T follicular helper cell (primary cell): ENCODE measurements at places on chromosomes 1 and 21.

DNA sequence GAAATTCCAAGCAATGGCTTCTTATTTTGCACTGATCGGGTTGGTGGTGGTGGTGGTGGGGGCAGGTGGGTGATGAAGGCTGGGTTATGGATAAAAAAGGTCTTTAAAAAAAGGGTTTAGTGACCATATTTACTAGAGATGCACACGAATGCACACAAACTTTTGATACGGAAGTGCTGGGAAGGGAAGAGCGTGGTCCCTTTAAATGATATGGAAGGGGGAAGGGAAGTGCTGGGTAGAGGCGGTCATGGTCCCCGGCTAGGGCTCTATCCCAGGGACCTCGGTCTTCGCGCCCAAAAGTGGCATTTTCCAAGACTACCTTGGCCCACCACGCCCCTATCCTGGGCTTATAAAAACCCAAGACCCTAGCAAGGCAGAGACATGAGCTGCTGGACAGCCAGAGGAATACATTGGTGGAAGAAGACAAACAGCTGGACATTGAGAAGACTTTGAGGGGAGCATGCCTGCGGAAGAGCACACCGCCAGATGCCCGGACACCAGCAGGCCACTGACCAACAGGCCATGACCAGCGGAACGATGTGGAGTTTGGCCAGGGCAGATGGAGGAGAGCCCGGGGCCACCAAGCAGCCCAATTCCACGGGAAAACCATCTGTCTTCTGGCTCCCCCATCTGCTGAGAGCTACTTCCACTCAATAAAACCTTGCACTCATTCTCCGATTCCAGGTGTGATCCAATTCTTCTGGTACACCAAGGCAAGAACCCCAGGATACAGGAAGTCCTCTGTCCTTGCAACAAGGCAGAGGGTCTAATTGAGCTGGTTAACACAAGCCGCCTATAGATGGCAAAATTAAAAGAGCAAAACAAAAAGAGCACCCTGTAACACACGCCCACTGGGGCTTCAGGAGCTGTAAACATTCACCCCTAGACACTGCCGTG, 1720.2 kb downstream of the MRPL39 start:
- no peak for DNase-seq

DNA sequence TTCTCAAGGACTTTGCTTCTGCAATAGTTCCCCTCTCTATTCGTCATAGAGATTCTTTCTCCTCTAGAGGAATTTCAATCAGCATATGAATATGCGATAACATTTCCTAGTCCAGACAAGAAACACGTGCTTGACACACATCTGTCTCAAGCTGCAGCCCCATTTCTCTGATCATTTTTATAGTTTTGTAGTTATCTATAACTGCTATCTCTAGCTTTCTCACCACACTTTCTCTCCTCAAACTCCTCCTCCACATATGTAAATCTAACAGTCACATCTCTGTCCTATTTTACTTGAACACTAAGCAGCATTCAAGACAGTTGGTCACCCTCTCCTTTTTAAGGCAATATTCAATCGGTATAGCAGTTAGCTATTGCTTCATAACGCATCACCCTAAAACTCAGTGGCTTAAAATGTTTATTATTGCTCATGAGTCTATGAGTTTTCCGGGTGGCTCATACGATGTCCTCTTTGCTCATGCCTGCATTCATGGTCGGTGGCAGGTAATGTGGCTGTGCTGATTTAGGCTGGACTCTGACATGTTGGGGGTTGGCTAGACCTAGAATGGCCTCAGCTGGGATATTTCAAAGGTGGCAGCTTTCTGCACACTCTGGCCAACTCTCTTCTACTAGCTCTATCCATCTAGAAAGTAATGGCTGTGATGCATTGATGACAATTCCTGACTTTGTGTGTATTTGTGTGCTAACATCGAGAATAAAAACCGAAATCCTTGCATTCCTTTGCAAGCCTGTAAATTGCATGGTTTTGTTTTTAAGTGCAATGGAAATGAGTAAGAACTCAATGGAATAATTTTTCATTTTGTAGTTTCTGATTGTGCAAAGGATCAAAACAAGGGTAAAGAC, 20.6 kb downstream of the ATP6V1G3 start:
- DNase-seq, result no peak

GRCh38 chr1:146031476-146031875, 9.9 kb upstream of the HJV start:
- DNase-seq, result no peak

- DNase-seq, result no peak
Observed at GRCh38 chr1:226215239-226215638, 8.2 kb upstream of the MIXL1 start.

- no peak for DNase-seq
Observed at GRCh38 chr1:31433396-31433930, 20.4 kb downstream of the SERINC2 start.

DNA sequence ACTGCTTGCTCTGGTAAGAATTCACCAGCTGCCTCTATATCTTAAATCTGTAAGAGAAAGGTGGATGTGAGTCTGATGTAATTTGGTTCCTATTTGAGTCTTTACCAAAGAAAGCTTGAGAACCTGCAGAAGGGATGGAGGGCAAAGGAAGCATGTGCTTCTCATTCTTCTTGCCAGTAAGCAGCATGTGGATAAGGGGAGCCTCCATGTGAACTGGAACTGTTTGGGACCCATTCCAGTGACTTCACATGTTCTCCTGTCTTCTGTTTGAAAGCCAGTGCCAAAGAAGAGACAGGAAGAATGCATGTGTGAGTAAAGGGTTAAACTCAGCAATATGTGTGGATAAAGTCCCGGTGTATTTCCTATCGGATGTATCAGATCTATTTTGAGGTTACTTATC, 119.6 kb upstream of the ADGRL2 start:
- no peak for DNase-seq
